ENCODE measurements at places on chromosomes 5 and 9. TPM values are rescaled to one million over a fixed set of nuclear protein-coding genes. Genes with fewer than 3 reads are reported as not detected.

DNA sequence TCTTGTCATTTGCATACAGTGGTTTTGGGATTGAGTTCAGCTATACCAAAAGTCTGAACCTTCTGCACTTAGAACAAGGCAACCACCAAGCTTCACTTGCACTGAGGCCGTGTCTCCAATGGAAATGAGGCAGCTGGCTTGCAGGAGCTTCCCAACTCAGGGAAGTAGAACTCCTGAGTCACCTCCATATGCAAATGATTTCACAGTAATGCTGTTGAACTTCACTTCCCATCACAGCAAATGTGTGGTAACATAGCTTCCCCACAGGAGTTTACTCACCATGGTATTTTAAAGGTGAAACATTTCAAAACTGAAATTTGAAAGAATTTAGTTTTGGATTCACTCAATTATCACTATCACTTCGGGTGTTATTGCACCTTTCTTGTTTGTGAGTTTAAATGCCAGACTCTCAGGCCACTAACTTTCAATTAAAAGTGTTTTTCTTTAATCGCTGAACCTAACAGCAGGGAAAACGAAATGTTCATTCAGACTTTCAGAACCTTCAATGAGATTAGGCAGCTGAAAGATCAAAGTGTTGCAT, 9.0 kb downstream of the CD274 start:
- DNase-seq = no peak

Gene PRRX2
- total RNA-seq = 3.9 TPM

Gene MCIDAS
- not detected for total RNA-seq

Gene CYSTM1
- 164 TPM for total RNA-seq

- DNase-seq = no peak
Measured at GRCh38 chr9:4615251-4615650, 46.8 kb upstream of the PLPP6 start.

DNA sequence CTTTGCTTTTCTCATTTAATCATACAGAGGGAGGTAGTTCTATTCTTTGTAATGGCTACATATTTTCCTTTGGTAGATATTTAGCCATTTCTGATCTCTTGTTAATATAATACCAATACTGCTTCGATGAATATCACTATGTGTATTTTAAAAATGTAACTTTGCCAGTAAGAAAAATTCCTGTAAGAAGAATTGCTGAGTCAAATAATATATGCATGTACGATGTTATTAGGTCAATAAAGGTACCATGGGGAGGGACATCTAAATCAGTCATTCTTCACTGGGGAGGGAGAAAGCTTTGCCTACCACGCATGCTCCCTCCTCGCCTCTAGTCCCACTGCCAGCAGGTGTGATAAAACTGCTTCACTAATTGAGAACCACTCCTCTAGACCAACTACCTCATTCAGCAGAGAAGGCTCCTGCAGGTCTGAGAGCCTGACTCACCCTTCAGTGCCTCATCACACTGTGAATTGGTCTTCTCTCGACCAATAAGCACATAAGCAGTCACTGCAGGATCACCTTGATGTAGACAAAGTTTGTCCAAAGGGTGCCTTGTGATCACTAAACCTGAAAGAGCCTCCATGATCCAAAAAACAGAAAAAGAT, 56.1 kb upstream of the TBCA start:
- no peak for DNase-seq

DNA sequence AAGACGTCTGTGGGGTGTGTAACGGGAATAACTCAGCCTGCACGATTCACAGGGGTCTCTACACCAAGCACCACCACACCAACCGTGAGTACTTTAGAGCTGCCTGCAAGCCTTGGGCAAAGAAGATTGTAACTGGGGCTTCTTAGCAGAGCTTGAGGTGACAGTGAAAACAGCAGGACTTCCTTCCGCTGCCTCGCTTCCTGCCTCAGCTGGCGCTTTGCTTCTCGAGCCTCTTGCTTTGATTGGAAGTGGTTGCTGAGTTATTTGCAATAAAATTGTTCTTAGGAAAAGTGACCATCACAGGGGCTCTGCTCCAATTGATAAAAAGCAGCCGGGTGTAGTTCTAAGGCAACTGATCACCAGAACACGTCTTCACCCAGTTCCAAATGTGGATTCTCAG, 99.1 kb downstream of the ADAMTS16 start:
- no peak for DNase-seq

- no peak for DNase-seq
Measured at GRCh38 chr9:129432297-129433154, 188.4 kb downstream of the C9orf50 start.

- no peak for DNase-seq
Measured at GRCh38 chr5:126869005-126869451, 92.1 kb downstream of the LMNB1 start.

GRCh38 chr5:151773951-151774350, 2.2 kb downstream of the G3BP1 start:
- DNase-seq = no peak

DNA sequence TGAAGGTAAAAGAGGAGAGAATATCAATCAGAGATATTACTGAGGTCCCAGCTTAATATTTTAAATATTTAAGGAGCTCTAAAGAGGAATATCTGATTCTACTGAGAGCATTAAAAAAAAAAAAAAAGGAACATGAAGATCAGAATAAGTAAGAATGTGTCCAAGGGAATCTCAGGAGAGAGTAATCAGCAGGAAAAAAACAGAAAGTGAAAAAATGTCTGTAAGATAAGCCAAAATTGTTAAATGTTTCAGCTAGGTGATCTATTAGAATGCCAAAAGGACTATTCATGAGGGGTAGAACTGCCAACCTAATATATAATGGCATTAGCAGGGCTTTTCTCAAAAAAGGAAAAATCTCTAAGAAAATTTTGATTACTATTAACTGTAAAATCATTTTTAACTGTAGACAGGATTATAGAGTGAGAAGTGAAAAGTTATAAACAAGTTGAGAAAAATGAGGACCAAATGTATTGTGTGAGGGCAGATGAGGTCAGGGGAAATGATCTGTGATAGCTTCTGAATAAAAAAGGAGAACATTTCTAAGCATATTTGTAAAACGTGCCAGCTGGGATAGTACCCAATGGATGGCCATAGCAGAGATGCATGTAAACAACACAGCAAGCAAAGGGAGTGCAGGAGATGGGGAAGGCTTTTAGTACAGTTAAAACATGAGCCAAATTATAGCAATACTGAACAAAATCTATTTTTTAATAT, 9.4 kb upstream of the RHOBTB3 start:
- DNase-seq = no peak

Gene GLDC
- 0.13 TPM for total RNA-seq

Gene IL5
- not detected for total RNA-seq

GRCh38 chr9:130770679-130771442, 64.2 kb upstream of the ABL1 start:
- DNase-seq = no peak

DNA sequence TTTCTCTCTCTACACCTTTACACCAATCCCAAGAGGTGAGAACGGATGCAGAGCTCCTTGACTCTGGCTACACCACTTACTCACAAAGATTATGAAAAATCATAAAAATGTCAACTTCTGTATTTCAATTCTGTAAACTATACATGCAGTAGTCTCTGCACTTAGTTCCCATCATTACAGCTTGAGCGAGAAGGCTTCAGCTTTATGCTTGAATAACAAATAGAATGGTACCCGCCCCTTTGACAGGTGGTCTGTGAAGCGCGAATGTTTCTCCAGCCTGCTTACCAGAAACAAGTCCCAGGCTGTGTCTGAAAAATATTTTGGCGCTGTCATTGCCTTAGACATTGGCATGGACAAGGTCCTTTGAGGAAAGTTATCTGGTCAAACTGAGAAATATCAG, 562.4 kb upstream of the CLINT1 start:
- no peak for DNase-seq

DNA sequence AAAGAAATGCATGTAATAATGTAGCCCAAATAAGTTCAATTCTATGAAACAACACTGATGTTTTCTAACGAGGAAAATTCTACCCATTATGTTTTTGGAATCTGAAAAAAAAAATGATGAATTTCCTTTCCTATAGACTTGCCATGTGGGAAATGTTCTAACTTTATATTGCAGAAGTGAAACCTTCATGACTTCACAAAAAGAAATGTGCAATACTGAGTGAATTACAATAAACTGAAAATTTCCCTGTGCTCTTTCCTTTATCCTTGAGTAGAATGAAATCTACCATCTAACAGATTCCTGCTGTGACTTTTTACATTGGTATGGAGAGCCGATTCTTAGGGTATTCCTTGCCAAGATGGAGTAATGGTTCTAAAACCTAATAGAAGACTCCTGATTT, 1622.5 kb downstream of the MAT2B start:
- no peak for DNase-seq

DNA sequence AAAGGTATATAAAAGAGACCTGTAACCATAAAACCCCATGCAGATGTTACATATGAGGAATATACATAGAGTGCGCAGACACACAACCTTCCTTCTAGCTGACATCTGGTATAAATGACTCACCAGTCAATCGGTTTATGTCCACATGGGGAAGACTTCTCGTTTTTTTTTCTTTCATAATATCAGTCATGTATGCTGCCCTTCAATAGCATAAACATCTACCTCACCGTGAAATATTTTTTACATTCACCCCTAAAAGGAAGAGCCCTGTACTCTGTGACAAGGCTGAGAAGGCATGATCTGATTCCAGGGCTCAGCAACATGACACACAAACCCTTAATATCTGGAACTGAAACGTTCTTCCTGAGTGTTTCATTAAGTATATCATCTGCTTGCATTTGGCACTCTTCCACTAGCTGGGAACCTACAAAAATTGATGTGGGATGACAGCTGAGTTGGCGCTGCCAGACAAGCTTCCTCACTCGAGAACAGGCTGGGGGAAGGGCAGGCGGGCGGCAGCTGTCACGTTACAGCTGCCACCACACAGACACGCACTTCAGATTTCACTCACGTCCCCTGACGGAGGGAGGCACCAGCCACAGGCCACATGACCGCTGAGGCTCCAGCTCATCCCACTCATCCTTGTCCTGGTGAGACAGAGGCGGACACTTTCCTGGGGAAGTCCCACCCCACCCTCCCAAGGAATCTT, 74.2 kb downstream of the SHB start:
- DNase-seq = no peak
